Stomach (tissue), 19 donors: ENCODE measurements at places on chromosomes 7 and 10. TPM values are rescaled to one million over a fixed set of nuclear protein-coding genes. Genes with fewer than 3 reads are reported as not detected.

Gene UPK3BL2
- 37.3 TPM for total RNA-seq

Gene MDH2
- total RNA-seq, result 227 TPM

Gene STARD3NL
- total RNA-seq, result 9.3 TPM

Gene MALRD1
- 0.58 TPM for total RNA-seq

Gene CALHM1
- total RNA-seq, result not detected

Gene TEX47
- not detected for total RNA-seq

Gene LIPN
- 1.1 TPM for total RNA-seq

Gene MSMB
- not detected for total RNA-seq

Gene RBM20
- total RNA-seq, result not detected

Gene ASB15
- not detected for total RNA-seq

Gene MRLN
- total RNA-seq, result not detected

Gene NODAL
- not detected for total RNA-seq

Gene TRRAP
- total RNA-seq, result 29.0 TPM

Gene RBP3
- total RNA-seq, result not detected

Gene PLXNA4
- 5.4 TPM for total RNA-seq

Gene ACHE
- not detected for total RNA-seq

Gene CPXM2
- 12.8 TPM for total RNA-seq

Gene SAP25
- total RNA-seq, result not detected

Gene KLF14
- total RNA-seq, result not detected
